ENCODE measurements at places on chromosomes 6 and 20. TPM values are rescaled to one million over a fixed set of nuclear protein-coding genes. Genes with fewer than 3 reads are reported as not detected.

DNA sequence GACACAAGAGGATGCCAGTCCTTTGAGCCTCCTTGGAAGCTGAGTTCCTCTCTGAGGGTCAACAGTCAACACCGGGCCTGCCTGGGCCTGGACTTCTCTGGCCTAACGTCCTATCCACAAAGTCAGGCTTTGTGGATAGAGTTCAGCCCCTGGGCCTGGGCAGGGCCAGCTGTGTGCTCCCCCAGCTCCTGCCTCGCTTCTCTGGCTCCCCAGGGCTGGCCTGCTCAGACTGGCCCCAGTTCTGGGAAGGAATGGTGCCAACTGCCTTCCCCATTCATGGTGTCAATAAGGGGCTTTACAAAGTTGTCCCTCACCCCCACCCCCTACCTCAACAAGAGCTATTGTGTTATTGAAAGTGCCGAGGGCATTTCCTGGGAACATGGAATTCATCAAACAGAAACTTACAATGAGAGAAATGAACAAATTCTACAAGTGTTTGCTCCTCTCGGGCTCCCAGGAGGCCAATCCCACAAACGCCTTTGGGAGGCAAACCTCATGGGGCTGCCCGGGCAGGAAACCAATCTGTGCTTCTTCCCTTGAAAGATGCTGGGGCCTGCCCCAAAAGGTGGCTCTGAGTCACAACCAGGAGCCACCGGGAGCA lies 26.5 kb upstream of the PPP1R14C start:
- DNase-seq: no peak

DNA sequence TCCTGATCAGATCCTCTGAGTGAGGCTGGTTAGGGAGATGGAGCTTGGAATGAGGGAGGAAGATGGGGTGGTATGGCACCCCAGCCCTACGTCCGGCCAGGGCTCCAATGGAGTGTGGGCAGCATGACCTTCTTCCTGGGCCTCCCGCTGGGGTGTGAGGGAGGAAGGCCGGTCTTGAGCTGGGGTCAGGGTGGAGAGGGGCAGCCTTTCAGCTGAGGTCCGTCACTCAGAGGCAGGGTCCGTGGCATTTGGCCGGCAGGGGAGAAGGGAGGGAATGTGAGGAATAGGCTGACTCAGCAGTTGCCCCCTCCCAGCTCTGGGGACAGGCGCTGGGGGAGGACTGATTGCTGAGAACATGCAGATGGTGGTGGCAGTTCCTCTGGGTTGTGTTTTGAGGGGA lies 25.5 kb upstream of the VEGFA start:
- no peak for DNase-seq

DNA sequence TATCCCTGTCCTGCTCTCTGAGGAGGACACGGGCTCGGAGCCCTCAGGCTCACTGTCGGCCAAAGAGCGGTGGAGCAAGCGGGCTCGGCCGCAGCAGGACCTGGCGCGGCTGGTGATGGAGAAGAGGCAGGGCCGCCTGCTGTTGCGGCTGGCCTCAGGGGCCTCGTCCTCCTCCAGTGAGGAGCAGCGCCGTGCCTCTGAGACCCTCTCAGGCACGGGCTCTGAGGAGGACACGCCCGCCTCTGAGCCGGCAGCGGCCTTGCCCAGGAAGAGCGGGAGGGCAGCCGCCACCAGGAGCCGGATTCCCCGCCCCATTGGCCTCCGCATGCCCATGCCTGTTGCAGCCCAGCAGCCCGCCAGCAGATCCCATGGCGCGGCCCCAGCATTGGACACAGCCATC lies 14.2 kb upstream of the SLC22A7 start:
- DNase-seq: no peak

OR2J3 gene
- total RNA-seq: not detected

- no peak for DNase-seq
Observed at GRCh38 chr6:126909493-126909892, 209.0 kb upstream of the RSPO3 start.

SLC29A1 gene
- 58.5 TPM for total RNA-seq

C6orf163 gene
- 0.46 TPM for total RNA-seq

DNA sequence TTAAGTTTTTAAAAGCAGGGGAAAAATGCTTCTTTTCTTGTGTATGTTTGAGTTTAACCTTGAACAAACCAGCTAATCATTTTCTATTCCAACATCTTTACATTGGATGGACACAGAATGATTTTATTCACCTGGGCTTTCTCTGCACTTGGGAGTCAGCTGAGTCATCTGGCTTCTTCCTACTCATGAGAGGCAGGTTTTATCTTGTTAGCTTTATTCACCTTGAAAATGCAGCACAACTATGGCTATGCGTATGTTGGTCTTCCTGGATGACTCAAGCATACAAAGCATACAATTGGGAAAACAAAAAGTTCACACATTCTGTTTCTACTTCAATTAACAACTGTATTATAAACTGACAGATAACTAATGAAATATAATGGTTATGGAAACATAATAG lies 737.7 kb downstream of the FRK start:
- no peak for DNase-seq

DNA sequence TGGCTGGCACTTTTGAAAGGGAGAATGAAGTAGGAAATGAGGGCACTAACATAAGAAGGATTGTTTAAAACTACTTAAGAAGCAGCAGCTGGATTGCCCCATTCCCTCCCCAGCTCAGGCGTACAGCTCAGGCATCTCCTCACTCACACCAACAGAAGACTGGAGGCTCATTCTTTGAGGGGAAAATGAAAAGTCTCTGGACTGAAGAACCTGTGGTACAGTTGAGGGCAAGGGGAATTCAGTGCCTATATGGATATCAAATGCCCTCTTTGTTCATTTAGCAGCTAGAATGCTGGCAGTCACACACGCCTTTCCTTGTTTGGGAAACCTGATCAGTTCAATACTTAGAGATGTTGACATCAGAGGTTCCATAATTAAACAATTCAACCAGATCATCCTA lies 502.1 kb upstream of the SOX4 start:
- DNase-seq: no peak

GRCh38 chr20:24584538-24585356 lies 115.3 kb downstream of the SYNDIG1 start:
- DNase-seq: peak; percentile 43

DNA sequence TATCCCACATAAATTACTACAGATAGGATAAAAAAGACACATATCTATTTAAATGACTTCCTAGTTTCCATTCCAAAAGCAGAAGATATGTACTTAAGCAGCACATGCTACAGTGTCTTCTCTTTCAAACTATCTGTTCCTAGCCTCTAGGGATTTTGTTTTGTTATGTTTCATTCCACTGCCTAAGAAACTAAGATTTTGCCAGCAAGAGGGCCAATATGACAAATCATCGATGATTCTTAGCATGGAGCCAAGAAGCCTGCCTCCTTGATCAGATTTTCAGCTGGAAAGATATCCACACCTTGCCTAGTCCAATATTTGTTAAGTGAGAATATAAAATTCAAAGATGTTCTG lies 7.0 kb downstream of the SNX5 start:
- no peak for DNase-seq

DNA sequence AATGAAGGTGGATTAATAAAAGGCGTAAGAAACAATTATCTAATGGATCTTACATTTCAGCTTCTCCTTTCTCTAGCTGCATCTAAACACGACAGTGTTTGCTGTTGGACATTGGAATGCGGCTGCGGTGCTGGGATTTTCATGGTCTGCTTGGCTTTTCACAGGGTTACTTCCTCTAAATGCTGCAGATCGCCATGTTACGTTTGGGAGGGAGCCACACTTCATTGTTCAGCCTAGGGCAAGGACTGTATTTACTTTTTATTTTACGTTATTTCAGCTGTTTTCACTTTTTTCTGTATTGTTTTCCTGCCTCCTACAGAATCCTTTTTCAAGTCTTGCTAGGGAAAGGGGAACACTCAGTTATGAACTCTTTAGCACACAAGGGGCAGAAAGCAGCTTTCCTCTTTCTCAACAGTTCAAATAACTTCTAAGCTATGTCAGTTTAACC lies 97.9 kb upstream of the MTHFD1L start:
- DNase-seq: peak; percentile 2

GRCh38 chr6:90090866-90091265 lies 196.6 kb downstream of the GJA10 start:
- no peak for DNase-seq

DNA sequence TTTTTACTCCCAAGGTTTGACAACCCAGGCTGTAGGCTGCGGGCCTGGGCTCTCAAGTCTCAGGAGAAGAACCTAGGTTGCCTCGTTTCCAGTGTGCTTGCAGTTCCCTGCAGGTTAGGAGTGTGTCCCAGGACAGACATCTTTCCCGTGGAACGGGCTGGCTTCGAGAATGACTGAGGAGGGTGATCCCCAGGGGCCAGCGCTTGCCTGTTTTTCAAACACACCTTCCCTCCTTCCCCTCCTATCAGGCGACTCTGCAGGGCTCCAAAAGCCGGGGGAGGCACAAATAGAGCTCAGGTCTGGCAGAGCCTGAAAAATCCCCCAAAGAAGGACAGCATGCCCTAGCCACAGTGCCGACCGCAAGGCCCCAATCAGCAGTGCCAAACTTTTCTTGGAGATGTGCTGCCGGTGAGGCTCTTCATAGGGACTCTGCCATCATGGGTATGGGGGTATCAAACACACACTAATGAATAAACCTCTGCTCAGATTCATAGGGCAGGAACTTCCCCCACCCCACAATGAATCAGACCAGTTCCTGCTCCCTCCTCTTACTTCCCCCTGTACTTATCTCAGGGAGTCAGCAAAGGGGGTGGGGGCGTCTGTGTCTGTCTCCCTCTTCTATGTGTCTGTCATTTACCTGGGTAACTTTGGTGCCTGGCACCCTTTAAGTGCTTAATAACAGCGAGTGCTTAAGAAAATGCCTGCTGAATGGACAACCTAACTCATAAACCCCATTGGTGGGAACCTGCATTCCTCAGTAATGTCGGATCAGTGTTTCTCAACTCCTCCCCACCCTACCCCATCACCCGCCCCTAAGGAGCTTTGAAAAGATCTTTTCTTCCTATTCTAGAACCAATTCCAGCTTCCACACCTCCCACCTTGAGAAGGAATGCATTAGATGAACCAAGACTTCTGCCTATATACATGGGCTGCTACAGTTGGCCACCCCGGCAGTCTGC lies 1.6 kb downstream of the KCNG1 start:
- no peak for DNase-seq

DNA sequence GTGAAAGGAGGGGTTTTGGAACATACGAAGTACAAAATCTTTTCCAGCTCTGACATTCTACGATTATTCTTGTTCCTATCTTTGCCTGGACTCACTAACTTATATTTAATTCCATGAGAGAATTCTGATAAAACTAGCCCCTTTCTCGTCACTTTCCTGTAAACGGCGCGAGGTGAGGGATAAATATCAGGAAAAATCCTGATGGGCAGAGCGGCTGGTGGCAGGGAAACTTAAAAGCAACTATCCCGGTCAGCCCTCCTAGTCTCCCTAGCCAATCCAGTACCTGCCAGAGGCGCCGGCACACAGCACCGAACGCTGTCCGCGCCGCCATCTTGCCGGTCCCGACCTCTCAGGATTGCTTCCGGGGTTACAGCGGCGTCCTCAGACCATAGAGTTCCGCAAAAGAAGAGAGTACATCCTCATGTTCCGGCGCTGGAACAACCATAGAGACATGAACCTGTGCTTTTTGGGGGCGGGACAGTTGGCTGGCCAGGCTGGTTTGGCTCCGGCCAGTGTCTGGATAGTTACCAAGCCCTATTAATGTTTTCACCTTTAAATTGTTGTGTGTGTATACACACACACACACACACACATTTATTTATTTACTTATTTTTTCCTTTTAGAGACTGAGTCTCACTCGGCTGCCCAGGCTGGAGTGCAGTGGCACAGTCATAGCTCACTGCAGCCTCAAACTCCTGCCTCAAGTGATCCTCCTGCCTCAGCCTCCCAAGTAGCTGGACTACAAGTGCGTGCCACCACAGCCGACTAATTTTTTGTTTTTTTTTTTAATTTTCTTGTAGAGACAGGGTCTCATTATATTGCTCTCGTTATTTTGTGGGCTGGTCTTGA lies at the start of gene MRPS10:
TSS of gene MRPS10 (minus strand) at position 343 of the 849 bp plus-strand sequence. CDS start at position 331, 12 bp downstream.
- peak; percentile 96 for DNase-seq

KHDC1L gene
- total RNA-seq: not detected

DNA sequence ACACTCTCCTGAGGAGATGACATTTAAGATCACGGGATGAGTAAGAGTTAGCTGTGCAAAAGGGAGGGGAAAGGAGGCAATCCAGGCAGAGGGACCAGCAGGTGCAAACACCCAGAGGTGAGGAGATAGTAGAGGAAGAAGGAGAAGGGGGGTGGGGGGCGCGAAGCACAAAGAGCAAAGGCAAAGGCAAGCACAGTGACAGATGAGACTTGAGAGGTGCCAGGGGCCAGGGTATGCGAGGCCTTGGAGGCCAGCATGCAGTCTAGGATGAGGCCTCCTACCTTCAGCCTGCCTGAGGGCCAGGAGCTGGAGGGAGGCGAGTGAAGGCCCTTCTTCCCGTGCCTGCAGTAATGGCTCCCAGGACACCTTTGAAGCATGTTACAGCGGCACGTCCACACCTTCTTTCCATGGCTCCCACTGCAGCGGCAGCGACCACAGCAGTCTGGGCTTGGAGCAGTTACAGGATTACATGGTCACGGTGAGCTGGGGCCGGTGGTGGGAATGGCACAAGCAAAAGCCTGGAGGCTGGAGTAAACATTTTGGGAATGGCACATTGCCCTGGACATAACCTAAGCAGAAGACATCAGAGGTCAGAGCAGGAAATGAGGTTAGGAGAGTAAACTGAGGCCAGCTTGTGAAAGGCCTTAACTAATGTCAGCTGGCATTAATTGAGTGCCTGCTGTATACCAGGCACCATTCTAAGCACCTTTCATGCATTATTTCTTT lies 18.6 kb downstream of the CCM2L start:
- no peak for DNase-seq
